ENCODE measurements at places on chromosomes 2 and 18. TPM values are rescaled to one million over a fixed set of nuclear protein-coding genes. Genes with fewer than 3 reads are reported as not detected.
A peak's percentile ranks its signal among the peaks of the same experiment; 100 is the strongest.

The CDC42EP3 gene
- total RNA-seq, result 19.7 TPM

The ACVR1C gene
- total RNA-seq, result 3.0 TPM

DNA sequence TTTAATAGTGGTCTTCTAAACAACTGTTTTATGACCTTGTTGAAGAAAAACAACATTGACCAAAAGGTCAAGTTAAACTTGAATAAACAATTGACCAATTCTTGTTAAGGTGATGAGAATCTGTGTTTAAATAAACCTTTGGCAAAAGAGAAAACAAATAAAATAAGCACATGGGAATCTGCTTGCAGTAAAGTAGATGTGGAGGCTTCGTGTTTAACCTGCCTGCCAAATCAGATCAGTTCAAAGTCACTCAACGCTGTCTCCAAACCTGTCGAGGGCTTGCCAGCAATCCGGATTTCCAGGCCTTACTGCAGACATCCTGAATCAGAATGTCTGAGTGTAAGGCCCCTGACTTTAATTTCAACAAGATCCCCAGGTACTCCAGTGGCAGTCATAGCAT is 55.1 kb upstream of the AQP4 start:
- no peak for DNase-seq
- no peaks in the 10 kb centered on the region for H3K27me3 ChIP-seq
- H3K4me1 ChIP-seq, result peaks cover 6% of the 10 kb centered on the region
- no peaks in the 10 kb centered on the region for H3K36me3 ChIP-seq

- H3K4me1 ChIP-seq, result no peaks in the 10 kb centered on the region
- DNase-seq, result no peak
- H3K27ac ChIP-seq, result no peak overlapping the region
- no peaks in the 10 kb centered on the region for H3K36me3 ChIP-seq
- H3K27me3 ChIP-seq, result no peaks in the 10 kb centered on the region
These were observed 112.7 kb upstream of the BCL2L11 start for GRCh38 chr2:111007757-111008688.

GRCh38 chr2:216679658-216680024 is 15.7 kb downstream of the IGFBP5 start:
- DNase-seq, result no peak
- peaks cover 6% of the 10 kb centered on the region for H3K36me3 ChIP-seq
- H3K27me3 ChIP-seq, result no peaks in the 10 kb centered on the region
- no peak overlapping the region for H3K4me3 ChIP-seq
- no peak overlapping the region for H3K27ac ChIP-seq

GRCh38 chr2:128279009-128279408 is 39.7 kb downstream of the HS6ST1 start:
- H3K36me3 ChIP-seq, result no peaks in the 10 kb centered on the region
- H3K27me3 ChIP-seq, result no peaks in the 10 kb centered on the region
- H3K27ac ChIP-seq, result no peak overlapping the region

- DNase-seq, result no peak
- H3K4me1 ChIP-seq, result no peaks in the 10 kb centered on the region
- H3K4me3 ChIP-seq, result no peak overlapping the region
- no peaks in the 10 kb centered on the region for H3K27me3 ChIP-seq
These were observed 40.8 kb downstream of the GTF3C3 start for GRCh38 chr2:196758474-196759377.

The TSPYL6 gene
- total RNA-seq, result not detected

GRCh38 chr2:210226223-210226622 is 976 bp upstream of the ACADL start:
- no peaks in the 10 kb centered on the region for H3K4me1 ChIP-seq
- H3K27me3 ChIP-seq, result peaks cover 50% of the 10 kb centered on the region
- no peak for DNase-seq
- H3K4me3 ChIP-seq, result no peak overlapping the region

GRCh38 chr18:24315170-24315569 is 82.5 kb downstream of the OSBPL1A start:
- no peak overlapping the region for H3K4me3 ChIP-seq
- H3K27ac ChIP-seq, result no peak overlapping the region
- no peak for DNase-seq
- H3K4me1 ChIP-seq, result no peaks in the 10 kb centered on the region

DNA sequence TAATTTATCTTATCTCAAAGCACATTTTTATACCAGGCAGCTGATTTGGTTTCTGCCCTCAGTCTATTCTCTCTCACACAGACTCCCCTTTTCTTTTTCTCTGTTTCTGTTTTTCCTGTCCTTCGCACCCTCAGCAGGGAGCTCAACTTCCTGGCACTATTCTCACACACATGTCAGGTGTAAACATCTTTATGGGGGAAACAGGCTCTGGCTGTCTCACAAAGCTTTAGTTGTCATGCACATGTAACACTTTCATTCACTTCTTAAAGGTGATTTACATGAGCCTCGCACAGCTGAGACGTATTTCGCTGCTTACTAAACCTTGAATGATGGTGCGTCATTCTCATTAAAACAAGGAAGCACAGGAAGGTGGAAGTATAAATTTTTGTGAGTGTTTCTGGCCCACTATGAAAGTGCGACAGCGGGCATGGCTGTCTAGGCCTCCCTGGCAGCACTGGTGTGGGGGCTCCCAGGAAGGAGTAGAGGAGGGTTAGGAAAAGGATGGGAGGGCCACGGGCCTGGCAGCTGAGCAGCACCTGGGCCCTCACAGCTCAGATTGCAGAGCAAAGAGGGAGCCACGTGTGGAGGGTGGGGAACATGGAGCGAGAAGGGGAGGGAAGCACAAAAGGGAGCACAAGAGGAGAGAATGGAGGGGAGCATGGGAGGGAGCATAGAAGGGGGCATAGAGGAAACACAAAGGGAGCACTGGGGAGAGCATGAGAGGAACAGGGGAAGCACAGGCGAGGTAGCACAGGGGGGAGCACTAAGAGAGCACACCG is 46.2 kb upstream of the SNTG2 start:
- H3K36me3 ChIP-seq, result no peaks in the 10 kb centered on the region
- H3K27ac ChIP-seq, result no peak overlapping the region
- no peak overlapping the region for H3K4me3 ChIP-seq
- no peaks in the 10 kb centered on the region for H3K27me3 ChIP-seq
- H3K4me1 ChIP-seq, result no peaks in the 10 kb centered on the region

The IL36A gene
- total RNA-seq, result not detected

GRCh38 chr18:33584548-33585430 is 6.8 kb downstream of the ASXL3 start:
- peak; percentile 77 for DNase-seq
- H3K36me3 ChIP-seq, result no peaks in the 10 kb centered on the region
- peak overlapping the region; percentile 30 for H3K4me3 ChIP-seq
- H3K4me1 ChIP-seq, result peaks cover 27% of the 10 kb centered on the region
- H3K27ac ChIP-seq, result no peak overlapping the region

The FAM110C gene
- total RNA-seq, result 0.50 TPM

DNA sequence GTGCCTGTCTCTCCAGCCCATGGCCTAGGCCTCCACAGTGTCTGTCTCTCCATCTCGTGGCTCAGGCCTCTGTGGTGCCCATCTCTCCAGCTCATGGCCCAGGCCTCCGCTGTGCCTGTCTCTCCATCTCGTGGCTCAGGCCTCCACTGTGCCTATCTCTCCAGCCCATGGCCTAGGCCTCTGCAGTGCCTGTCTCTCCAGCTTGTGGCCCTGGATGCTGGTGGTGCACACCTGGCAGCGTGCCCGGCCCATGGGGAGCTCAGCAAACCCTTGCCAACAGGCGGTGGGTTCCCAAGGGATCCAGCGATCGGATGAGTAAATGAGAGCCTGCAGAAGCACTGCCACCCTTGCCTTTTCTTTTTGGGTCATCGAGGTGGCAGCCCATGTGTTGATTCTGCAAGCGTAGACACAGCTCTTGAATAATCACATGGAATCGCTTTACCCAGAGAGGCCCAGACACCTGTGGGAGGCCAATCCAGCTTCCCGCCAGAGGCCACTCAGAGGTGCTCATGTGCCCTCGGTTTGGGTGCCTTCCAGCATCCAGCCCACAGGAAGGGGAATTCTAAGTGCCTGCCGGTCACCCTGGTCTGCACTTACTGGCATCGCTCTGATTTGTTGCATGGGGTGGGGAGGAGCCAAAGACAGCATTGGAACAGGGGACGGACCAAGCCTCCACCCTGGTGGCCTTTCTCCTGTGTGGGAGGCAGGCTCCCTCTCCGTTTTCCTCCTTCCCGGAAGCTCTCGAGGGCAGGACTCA is 101.8 kb upstream of the HDAC4 start:
- no peak for DNase-seq
- H3K27ac ChIP-seq, result no peak overlapping the region
- H3K27me3 ChIP-seq, result no peaks in the 10 kb centered on the region
- H3K4me3 ChIP-seq, result no peak overlapping the region
